ENCODE measurements at places on chromosomes 12 and 14.

DNA sequence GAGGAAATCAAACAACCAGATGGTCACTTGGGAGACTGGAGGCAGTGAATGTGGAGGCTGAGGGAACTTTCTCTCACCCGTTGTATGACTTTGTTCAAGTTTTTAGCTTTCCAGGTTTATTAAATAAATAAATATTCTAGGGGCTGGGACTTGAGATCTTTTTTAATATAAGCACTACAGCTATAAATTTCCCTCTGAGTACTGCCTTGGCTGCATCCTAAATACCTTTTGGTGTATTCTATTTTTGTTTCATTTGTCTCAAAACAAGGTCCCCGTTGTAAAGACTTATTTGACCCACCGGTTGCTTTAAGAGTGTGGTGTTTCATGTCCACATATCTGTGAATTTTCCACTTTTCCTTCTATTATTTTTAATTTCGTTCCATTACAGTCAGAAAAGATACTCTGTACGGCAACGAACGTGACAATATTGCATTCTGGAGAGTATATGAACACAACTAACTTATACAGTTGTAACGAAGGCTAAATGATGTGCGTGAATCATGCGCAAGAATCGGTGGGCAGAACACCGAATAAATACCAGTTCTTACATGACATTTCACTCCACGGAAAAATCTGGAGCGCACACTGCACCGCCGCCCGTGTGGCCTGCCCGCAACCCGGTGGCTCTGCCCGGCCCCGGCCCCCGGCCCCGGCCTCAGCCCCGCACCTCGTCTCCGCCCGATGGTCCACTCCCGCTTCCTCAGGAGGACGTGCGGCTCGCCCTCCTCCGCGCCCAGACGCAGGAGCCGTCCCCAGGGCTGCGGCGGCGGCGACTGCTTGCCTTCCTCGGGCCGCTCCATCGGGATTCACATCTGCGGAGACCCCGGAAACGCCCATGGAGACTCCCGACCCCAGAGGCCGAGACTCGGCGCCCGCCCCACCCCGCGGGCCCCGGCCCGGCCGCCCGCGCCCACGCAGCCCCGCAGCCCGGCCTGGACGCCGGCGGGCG is 602 bp downstream of the CHFR start:
- no peak for DNase-seq

DNA sequence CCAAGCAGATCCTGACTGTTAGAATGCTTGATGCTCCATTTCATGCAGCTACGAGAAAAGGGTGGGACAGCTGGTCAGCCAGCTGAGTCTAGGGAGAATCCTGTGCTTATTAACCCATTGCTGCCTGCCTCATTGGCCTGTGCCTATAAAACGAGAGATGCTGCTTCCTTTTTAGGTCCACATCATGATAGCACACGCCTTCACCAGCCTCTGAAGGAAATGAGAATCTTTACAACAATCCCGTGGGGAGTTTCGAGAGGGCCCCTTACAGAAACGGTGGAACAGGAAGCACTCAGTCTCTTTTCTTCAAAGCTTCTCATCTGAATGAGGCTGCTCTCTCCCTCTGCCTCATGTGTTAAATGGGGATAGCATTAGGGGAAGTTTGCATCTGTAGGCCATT is 147.3 kb upstream of the RFLNA start:
- DNase-seq = no peak

GRCh38 chr14:21476523-21476924 is 235 bp downstream of the RAB2B start:
- DNase-seq = peak; percentile 69

DNA sequence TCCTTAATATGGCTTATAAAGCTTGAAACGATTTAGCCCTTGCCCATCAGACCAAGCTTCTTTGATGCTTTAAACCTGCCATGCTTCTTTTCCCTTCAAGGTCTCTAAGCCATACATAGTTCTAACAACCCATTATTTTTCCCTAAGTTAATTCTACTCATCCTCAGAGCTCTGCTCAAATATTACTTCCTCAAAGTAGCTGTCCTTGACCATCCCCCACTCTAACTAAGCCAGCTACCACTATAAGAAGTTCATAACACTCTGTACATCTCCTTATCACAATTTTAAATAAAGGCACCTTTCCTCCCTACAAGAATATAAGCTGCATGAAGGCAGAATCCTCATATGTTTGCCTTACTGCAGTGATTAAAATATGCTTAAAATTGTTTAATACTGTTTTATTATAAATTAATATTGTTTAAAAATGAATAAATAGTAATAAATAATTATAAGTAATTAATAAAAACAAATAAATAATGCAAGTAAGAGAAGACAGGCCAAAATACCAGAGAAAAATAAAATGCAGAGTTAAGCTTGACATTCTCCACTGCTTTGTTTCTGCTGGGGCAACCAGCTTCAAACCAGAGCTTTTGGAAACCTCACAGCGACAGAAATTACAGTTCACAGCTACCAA is 76.8 kb downstream of the NUMB start:
- DNase-seq = no peak

- DNase-seq = no peak
Measured at GRCh38 chr12:104775731-104776231, 182.3 kb downstream of the SLC41A2 start.

- no peak for DNase-seq
Measured at GRCh38 chr14:54699735-54700134, 132.8 kb downstream of the SAMD4A start.

GRCh38 chr14:88463318-88463717 is 77.9 kb downstream of the SPATA7 start:
- DNase-seq = no peak
